ENCODE measurements at places on chromosomes 4 and X.

DNA sequence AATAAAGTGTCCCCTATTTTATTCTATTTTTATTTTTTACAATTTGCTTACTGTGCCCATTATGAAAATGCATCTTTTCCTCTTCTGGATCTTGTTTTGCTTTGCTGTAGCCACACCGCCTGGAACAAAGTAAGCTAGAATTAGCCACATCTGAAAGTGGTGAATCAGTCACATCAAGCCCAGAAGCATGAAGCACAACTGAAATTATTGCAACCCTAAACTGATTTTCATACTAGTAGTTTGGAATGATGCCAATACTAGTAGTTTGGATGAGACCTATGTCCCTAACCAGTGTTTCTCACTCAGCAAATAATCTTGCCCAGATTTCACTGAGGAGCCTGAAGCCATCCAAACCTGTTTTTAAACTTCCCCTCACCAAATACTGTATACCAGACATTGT lies 303.0 kb downstream of the EPHA5 start:
- no peak for DNase-seq

- no peak for DNase-seq
Measured at GRCh38 chr4:139852612-139853269, 187.1 kb downstream of the MGST2 start.

DNA sequence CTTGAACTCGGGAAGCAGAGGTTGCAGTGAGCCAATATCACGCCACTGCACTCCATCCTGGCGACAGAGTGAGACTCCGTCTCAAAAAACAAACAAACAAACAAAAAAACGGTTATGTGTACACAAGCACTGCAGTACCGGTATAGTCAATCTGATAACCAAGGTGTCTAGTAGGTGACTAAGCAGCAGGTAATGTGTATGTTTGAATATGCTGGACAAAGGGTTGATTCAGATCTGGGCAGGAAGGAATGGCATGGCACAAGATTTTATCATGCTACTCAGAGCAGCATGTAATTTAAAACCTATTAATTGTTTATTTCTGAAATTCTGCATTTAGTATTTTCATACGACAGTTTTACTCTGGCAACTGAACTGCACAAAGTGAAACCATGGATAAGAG lies 41.7 kb downstream of the MAGEC1 start:
- DNase-seq: no peak

DNA sequence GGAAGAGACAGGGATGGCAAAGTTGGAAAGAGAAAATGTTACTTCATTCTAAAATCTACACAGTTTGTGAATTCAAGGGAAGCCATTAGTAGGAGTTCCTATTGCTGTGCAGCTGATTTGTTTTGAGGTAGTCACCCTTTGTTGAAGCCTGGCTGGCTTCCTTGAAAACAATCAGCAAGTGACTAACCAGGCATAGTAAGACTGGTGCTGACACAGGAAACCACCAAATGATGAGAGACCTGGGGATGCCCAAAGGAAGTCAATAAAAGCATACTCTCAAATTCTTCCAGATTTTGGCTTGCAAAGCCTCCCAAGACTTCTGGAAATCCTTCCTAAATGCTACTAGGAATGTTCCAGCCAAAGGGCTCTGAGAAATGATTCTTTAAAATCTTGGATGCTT lies 23.9 kb upstream of the PRDM8 start:
- DNase-seq: no peak

- no peak for DNase-seq
Measured at GRCh38 chrX:41559235-41560052, 112.3 kb downstream of the NYX start.

- no peak for DNase-seq
Measured at GRCh38 chrX:129093706-129094105, 429.6 kb downstream of the SMARCA1 start.

DNA sequence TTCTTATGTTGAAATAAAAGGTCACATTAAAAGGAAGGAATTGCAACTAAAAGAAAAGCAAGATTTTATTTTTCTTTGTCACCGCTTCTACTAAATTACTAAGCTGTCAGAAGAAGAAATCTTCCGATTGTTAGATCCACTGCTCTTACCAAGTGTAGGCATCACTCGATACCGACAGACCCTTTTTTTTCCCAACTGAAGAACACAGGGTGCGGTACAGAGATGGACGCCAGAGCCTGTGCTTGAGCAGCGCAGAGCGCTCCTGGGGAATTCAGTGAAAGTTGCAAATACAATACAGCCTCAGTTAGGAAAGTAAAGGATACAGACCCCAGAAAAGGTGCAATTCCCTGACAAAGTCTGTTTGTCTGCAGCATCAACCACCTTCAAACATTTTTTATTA lies 94.9 kb upstream of the WDR17 start:
- no peak for DNase-seq

- DNase-seq: no peak
Measured at GRCh38 chrX:126272795-126273497, 106.9 kb upstream of the DCAF12L2 start.

DNA sequence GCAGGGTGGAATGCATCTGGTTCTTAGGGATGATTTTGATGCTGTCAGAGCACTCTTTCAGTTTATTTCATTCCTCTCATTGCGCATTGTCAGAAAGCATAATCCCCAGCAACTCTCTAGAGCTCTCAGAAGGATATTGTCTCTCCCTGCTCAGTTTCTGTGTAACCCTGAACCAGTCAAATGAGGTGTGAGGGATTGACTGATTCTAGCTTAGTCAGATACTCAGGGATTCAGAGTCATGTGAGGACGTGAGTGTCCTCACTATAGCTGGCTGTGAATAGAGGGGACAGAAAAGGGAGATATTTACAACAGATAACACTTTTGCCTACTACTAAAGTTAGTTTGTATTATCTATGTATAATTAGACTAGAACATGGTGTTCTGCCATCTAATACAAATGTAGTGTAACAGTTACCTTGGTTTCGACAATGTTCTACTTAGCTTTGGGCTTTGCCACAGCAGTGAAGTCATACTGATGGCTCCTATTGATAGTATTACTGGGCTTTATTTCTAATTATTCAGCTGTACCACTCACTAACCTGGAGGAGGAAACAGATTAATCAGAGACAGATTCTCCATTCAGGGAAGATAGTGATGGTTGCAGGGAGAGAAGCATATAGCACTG lies 19.5 kb downstream of the AP1AR start:
- DNase-seq: no peak

- DNase-seq: no peak
Measured at GRCh38 chr4:82482387-82482786, 52.0 kb downstream of the ENOPH1 start.

GRCh38 chr4:188971125-188971524 lies 831.9 kb downstream of the TRIML1 start:
- no peak for DNase-seq

- DNase-seq: no peak
Measured at GRCh38 chrX:11437642-11438379, 144.6 kb downstream of the AMELX start.

DNA sequence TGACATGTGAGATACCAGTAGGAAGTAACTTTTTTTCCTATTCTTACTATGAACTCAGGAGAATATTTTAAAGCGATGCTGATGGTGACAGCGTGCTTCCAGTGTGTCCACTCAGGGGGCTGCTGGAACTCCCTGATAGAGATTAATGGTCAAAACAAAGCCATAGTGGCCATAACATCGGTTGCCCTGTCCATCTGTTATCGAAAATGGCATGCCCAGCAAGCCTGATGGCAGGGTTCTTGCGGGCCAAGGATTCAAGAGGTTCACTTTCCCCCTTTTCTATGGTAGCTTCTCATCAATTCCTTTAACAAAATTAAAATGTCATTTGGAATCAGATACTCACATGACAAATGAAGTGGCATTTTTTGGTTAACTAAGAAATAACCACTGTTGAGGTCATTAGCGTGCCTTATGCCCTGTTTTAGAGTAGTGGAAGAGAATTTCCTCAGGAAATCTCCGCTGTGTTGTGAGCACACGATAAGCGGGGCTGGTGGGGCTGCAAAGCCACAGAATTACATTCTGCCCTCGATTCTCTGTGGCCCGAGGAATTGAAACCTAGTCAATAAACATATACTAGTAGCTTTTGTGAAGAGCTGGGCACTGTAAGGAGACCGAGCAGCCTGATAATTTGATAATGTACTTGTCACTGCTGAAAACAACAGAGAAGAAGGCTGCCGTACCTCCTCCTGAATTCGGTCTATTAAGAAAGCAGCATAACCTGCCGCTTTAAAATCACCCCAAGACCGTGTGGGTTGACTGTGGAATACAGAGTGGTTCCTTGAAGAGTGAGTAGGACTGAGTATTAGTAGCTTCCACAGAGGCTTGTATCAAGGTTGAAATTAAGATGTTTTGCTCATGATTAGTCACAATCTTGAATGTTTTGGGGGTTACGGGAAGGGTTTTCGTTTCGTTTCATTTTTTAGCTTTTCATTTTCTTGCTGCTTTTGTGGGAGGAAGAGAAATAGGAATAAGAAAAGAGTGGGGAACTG lies 46.7 kb downstream of the PTCHD1 start:
- no peak for DNase-seq

DNA sequence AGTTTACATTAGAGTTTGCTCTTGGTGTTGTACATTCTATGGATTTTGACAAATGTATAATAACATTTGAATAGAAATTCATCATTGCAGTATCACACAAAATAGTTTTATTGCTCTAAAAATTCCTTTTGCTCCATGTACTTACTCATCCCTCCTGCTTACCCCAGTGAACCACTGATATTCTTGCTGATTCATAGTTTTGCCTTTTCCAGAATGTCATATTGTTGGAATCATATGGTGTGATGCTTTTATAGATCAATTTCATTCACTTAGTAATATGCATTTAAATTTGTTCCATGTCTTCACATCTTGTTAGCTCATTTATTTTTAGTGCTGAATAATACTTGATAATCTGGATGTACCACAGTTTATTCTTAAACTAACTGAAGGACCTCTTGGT lies 1593.2 kb downstream of the C4orf33 start:
- DNase-seq: no peak

- no peak for DNase-seq
Measured at GRCh38 chr4:187139141-187139540, 415.5 kb upstream of the FAT1 start.

- no peak for DNase-seq
Measured at GRCh38 chr4:23717528-23718248, 172.2 kb downstream of the PPARGC1A start.

DNA sequence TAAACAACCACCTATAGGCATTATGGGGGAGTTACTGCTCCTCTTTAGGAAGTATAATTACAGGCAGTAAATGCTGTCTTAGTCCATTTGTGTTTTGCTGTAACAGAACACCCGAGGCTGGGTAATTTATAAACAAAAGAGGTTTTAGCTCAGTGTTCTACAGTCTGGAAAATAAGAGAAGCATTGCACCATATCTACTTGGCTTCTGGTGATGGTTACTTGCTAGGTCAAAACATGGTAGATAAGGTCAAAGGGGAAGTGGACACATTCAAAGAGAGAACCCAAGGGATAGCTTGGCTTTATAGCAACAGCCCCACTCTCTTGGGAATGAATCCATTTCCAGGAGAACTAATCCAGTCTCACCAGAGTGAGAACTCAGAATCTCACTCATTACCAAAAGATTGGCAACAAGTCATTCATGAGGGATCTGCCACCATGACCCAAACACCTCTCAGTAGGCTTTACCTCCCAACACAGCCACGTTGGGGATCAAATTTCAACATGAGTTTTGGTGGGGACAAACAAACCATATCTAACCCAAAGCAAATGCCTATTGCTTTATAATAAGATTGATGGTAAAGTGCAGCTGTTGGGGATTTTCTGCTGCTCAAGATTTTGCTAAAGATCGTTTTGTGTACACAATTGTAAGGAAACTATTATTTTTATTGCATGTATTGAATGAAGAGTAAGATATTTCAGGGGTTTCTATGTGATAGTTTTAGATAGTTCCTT lies 32.6 kb downstream of the STAG2 start:
- no peak for DNase-seq

GRCh38 chr4:5381961-5382441 lies 326.4 kb downstream of the EVC2 start:
- DNase-seq: no peak

DNA sequence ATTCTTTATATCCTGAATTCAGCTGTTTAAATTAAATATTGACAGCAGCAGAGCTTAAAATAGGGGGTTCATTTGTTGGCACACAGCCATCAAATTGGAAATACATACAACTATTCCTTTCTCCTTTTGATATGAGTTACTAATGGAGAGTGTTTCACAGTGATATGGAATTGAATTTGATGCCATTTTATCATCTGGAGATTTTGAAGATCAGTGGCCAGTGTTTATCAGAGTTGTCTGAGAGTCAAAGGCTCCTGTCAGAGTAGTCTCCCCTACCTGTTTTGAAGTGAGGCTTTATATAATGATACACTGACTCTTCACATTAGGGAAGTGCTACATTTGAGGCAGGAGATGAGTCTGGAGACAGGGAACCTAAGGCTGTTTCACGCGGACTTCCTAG lies 1286.3 kb downstream of the TECRL start:
- no peak for DNase-seq

- no peak for DNase-seq
Measured at GRCh38 chr4:1403177-1403583, 3.1 kb downstream of the NKX1-1 start.

- peak; percentile 13 for DNase-seq
Measured at GRCh38 chr4:105520819-105521790, 31.3 kb upstream of the ARHGEF38 start.

- no peak for DNase-seq
Measured at GRCh38 chr4:156733582-156733981, 238.0 kb downstream of the PDGFC start.

- DNase-seq: no peak
Measured at GRCh38 chr4:112093636-112094202, 51.5 kb upstream of the FAM241A start.

- DNase-seq: no peak
Measured at GRCh38 chr4:98110214-98110613, 33.1 kb downstream of the STPG2 start.

GRCh38 chr4:178415925-178416324 lies 973.7 kb upstream of the AGA start:
- no peak for DNase-seq

- DNase-seq: no peak
Measured at GRCh38 chrX:103779141-103779789, 2.6 kb downstream of the PLP1 start.

DNA sequence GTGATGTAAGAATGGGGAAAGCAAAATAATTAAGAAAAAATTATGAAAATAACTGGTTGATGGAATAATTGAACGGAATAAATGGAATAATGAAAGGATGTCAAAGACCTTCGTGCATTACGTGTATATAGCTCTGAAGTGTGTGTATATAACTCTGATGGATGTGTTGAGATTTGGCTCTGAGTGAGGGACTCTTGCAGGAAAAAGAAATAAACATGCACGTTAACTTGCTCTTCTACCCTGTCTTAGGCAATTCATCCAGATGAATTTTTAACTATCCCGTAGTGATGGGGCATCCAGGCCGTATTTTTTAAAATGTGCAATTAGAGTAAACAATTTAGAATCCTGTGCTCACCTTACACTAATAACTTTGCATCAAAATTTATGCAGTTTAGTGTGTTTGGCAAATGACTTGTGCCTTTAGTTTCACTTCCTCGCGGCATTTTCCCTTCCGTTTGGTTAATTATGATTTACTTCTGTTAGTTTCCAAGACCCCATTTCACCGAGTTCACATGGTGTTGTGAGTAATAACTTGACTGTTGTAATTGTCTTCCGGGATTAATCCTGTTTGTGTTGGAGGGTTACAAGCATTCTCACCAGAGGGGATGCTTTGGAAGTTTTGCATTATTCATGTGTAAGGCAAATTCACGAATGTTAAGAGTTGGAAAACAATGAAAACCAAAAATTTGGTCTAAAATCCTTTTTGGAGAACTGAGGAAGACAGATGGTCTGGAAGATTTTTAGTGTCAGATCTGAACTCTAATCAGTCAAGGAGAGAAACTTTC lies 256.5 kb upstream of the FAT1 start:
- no peak for DNase-seq
